ENCODE measurements at places on chromosomes 11 and 22.

DNA sequence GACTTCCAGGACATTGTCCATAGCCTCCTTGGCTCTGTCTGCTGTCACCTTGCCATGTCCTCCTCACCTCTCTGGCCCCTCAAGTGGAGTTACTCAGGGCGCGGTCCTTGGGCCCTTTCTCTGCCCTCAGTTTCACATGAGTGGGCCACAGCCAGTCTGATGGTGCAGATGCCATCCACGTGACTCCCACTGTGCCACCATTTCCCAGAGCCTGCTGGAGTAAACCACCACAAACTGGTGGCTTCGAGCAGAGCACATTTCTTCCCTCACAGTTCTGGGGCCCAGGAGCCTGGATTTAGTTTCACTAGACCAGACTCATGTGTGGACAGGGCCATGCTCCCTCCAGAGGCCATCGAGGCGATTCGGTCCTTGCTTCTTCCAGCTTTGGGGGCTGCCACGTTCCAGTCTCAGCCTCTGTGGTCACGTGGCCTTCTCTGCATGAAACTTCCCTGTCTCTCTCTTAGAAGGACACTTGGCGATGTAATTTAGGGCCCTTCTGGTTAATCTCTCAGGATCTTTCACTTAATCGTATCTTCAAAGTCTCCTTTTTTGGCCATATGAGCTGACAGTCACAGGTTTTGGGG lies 14.6 kb downstream of the SMARCB1 start:
- DNase-seq = no peak

DNA sequence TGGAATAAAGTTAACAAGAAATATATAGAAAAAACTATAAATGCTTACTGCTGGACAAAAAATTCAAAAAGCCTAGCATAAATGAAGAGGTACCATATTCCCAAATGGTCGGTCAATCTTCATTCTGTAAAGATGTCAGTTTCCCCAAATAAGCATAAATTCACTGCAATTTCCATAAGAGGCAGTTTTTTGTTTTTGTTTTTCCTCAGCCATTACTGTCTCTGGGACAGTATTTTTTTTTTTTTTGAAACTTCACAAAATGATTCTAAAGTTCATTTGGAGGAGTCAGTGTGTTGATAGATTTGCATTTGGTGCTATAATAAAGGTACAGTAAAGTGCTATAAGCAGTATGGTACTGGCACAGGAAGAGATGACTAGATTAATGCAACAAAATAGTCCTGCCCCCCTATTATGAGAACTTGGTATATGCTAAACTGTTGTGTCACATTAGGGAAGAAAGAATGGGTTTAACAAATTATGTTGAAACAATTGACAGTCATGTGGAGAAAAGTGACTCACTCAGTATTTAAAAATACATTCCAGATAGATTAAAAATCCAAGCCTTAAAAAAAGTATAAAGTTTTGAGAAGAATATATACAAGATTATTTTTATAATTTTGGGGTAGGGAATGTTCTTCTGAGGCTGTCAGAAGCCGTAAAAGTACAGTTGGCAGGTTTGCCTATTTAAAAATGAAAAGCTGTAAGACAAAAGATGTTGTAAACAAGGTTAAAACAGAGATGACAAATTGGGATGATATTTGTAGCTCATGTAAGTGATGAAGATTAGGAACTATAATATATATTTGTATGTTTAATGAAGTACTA lies 2.6 kb upstream of the FTH1 start:
- DNase-seq = no peak

- DNase-seq = no peak
Observed at GRCh38 chr22:23061471-23062280, 8.6 kb upstream of the GNAZ start.

GRCh38 chr11:14554959-14555358 lies 34.8 kb upstream of the PSMA1 start:
- no peak for DNase-seq

DNA sequence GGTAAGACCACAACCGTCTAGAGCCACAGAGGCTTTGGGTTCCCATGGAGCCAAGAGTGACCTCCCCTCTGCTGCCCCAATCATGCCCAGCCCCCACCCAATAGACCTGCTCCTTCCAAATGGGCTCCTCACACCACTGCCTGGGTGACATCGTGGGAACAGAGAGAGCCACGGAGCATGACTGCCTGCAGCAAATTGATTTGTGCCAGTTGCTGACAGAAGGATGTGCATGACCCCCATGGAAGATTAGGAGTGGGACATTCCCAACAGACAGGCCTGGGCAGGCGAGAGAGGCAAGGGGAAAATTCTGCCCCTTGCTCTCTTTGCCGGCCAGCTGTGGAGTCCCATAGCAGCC lies 88.5 kb downstream of the TENM4 start:
- DNase-seq = no peak

DNA sequence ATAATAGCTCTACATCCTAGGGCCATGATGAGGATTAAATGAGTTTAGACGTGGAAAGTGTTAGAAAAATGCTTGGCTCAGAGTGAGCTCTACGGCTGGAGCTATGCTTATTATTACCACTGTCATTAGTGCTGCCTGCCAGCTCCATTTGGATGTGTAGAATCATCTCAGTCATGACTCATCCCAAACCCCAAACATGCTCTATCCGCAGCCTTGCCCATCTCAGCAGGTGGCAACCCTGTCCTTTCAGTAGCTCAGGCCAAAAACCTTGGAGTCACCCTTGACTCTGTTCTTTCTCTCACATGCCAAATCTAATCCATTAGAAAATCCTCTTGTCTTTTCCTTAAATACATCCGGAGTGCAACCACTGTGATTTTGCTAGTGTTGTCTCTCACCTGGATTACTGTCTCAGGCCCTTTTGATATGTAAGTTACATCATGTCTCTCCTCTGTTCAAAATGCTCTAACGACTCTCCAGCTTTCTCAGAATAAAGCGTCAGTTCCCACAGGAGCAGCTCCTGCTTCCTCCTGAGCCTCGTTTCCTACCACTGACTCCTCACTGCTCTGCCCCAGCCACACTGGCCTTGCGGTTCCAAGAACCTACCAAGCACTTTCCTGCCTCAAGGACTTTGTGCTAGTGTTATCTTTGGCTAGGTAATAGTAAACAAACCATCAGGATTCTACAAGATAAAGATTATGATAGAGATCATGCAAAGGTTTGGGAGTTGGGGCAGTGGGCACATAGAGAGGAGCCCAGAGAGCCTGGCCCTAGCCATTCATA lies 10.5 kb upstream of the CHRM1 start:
- DNase-seq = no peak

DNA sequence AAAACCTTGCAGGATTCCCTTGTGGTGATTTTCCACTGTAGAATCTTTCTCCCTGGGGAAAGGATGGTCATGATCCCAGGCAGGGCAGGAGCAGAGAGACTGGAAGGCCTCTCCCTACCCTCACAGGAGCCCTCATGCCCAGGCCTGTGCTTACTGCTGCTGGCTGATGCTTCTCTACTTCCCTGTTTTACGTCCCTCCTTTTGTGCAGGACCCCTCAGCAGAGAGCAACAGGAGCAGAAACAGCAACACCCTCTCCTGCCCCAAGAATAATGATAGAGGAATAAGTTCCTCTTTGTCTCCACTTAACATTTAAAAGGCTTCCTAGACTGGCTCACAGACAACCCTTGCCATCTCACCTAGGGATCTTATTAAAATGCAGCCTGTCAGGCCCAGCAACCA lies 3.6 kb downstream of the ISX start:
- no peak for DNase-seq

DNA sequence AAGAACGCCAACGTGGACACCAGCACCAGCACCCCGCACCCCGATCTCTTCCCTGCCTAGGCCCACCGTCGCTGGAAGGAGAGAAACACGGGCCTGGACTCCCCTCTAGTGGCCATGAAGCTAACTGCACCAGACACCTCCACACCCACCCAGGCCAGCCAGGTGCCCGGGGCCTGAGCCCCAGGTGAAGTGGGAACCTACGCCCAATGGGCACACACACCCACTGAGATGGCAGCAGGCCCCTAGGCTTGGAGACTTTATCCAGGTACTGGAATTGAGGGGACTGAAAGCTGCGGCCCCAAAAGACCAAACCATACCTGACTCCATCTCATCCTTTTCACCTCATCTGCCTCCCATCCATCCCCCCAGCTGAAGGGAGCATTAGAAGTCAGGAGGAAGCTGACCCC lies 81.0 kb downstream of the BUD13 start:
- no peak for DNase-seq

GRCh38 chr11:18522388-18522787 lies 4.4 kb downstream of the TSG101 start:
- DNase-seq = no peak

- DNase-seq = no peak
Observed at GRCh38 chr11:121429556-121429955, 22.6 kb upstream of the SORL1 start.

DNA sequence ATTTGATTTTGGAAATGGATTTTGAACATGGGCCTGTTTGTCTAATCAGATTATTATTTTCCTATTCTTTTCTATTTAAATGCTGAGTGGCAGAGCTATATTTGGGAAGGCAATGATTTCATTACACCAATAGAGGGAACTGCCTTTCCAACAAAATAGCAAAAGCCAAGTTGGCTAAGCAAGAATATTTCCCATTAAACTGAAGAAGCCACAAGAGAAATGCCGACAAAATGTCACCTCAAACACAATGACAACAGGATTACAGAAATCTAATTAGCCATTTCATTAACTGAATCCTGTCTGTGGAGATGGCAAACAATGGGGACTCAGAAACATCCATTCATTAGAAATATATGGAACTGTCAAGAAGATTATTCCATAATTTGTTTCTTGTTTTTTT lies 1593.1 kb upstream of the RAG2 start:
- DNase-seq = no peak

- DNase-seq = no peak
Observed at GRCh38 chr11:78753297-78753696, 178.6 kb upstream of the NARS2 start.

- DNase-seq = no peak
Observed at GRCh38 chr11:128279866-128280265, 307.5 kb downstream of the ETS1 start.

DNA sequence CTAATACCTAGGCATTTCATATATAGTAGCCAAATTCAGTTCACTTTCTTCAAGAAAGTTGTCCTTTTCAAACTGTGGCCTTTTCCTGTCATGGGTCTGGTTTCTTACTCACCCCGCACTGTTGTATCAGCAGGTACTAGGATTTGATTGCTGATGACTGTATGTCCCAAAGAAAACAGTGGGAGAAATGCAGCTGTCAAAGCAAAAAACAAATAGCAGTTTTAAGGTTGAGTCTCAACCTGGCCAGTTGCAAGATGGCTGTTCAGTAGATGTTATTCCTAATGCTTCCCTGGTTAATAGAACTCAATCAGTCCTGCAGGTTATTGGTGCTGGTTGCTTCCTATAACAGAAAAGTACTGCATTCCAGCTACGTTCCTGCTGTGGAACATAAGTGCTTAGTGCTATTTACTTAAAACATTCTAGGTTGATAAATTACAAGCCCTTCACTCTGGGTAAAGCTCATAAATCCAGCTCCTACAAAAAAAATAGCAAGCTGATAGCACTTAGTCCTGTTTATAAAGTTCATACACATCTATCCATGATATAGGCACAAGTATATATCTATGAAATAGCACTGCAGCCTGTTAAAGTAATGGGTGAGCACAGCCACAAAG lies 26.6 kb downstream of the NF2 start:
- peak; percentile 10 for DNase-seq

DNA sequence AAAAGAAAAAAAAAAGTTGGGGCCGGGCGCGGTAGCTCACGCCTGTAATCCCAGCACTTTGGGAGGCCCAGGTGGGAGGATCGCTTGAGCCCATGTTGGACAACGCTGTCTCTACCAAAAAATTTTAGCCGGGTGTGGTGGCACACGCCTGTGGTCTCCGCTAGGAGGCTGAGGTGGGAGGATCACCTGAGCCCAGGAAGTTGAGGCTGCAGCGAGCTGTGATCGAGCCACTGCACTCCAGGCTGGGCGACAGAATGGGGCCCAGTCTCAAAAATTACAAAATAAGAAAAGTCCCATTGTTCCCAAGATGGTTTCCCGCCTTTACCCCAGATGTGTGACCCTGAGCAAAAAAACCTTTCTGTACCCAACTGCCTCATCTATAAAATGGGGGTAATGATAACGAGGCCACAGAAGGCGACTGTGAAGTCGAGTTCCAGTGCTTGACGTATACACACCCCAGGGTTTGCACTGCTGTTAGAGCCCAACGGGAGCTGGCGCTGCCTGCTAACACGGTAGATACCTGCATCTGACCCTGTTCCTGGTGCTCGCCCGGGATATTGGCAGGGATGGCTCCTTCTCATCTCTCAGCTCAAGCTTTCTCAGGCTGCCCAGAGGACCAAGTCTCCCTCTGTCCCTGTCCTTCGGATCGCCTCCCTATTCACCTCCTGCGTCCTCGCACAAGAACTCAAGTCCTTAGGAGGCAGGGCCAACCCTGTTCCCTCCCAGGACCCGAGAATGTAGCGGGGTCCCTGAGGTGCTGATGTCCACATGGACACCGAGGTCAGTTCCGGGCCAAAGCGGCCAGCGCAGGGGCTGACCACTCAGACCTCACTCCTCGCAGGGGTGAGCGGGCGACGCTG lies 1.1 kb upstream of the RPLP2 start:
- no peak for DNase-seq

GRCh38 chr11:17150521-17150920 lies 57.3 kb downstream of the PIK3C2A start:
- DNase-seq = no peak

- no peak for DNase-seq
Observed at GRCh38 chr11:31809857-31810778, 1.0 kb downstream of the PAX6 start.

- no peak for DNase-seq
Observed at GRCh38 chr22:48836673-48837340, 990.9 kb downstream of the BRD1 start.

DNA sequence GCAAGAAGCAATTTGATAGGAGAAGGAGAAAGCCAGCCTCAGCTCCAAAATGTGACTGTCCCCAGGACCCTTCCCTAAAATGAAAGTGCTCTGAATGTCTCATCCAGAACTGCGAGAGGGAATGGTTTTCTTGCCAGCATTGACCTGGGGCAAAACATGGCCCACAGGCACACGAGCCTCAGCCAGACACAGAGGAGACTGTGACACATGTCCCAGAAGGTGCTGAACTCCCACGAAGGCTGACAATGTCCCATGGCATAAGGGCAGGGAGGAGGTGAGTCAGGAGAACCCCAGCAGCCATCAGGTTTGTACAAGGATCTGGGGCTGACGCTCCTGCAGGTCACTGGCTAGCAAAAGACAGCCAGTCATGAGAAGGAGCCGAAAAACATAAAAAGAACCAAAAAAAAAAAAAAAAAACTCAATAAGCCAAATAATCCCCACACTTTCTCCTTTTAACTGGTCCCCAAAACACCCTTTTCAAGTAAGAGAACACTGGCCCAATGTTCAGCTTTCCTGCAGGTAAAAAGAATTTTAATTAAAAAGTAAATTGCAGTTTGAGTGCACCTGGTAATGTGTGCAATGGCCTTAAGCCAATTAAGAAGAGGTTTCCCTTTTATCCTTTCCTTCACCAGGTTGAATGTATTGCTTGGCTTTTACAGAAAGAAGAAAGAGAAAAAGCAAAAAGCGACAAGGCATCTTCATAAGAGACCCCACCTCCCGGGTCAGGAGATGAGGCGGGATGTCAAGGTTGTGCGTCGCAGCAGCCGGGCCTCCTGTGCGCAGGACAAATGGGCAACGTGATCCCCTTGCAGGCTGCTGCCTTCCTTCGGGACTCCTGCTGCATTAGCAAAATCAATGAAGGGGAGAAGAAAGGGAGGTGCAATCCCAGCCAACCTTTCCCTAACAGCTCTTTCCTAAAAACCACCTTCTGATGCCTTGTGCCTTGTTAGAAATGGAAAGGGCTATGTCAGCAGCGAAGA lies 43.6 kb downstream of the GALNT18 start:
- no peak for DNase-seq
